ENCODE measurements at places on chromosomes 4 and X. TPM values are rescaled to one million over a fixed set of nuclear protein-coding genes. Genes with fewer than 3 reads are reported as not detected.

The PASD1 gene
- total RNA-seq = not detected

The TMSB15C gene
- 1.1 TPM for total RNA-seq

The AMTN gene
- 0.21 TPM for total RNA-seq

The SLC25A14 gene
- total RNA-seq = 9.2 TPM

The PAGE5 gene
- not detected for total RNA-seq

The POU4F2 gene
- total RNA-seq = not detected

The LPAR4 gene
- total RNA-seq = not detected

The CXCL11 gene
- total RNA-seq = 0.07 TPM

The RPS6KA3 gene
- total RNA-seq = 22.0 TPM

The ABCG2 gene
- total RNA-seq = 0.60 TPM

The MSL3 gene
- 18.3 TPM for total RNA-seq

The PABPC1L2A gene
- total RNA-seq = not detected

The DCAF8L2 gene
- not detected for total RNA-seq

The GATA1 gene
- not detected for total RNA-seq

The DCAF12L1 gene
- not detected for total RNA-seq

The CWH43 gene
- total RNA-seq = 9.9 TPM

The PDE6B gene
- not detected for total RNA-seq

The HHIP gene
- total RNA-seq = 0.56 TPM

The MBTPS2 gene
- total RNA-seq = 4.9 TPM

The MAGEA6 gene
- total RNA-seq = not detected
